ENCODE measurements at places on chromosomes 7 and 10. TPM values are rescaled to one million over a fixed set of nuclear protein-coding genes. Genes with fewer than 3 reads are reported as not detected.
A peak's percentile ranks its signal among the peaks of the same experiment; 100 is the strongest.

DNA sequence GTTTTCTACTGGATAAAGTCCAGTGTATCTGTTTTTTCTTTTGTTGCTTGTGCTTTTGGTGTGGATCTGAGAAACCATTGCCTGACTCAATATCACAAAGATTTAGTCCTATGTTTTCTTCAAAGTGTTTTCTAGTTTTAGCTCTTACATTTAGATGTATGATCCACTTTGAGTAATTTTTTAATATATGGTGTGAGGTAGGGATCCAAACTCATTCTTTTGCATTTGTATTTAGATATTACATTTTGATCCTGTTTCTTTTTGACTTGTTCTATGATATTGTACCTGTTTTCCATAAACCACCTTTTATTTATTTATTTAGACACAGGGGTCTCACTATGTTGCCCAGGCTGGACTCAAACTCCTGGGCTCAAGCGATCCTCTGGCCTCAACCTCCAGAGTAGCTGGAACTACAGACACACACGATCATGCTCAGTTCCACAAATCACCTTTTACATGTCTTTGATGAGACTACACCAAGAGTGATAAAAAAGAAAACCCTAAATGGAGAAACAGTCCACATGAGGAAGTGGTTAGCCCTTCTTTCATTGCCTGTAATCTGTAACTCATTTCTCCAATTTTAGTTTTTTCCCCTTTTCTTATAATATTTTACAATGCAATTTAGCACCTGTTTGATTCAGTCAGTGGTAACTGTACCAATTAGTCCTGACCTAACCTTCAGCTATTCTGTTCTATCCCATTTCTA lies 86.0 kb downstream of the SLC37A3 start:
- peaks cover 2% of the 10 kb centered on the region for H3K36me3 ChIP-seq
- H3K4me3 ChIP-seq, result no peak overlapping the region
- H3K4me1 ChIP-seq, result peaks cover 5% of the 10 kb centered on the region
- DNase-seq, result no peak
- peaks cover 10% of the 10 kb centered on the region for H3K27me3 ChIP-seq

DNA sequence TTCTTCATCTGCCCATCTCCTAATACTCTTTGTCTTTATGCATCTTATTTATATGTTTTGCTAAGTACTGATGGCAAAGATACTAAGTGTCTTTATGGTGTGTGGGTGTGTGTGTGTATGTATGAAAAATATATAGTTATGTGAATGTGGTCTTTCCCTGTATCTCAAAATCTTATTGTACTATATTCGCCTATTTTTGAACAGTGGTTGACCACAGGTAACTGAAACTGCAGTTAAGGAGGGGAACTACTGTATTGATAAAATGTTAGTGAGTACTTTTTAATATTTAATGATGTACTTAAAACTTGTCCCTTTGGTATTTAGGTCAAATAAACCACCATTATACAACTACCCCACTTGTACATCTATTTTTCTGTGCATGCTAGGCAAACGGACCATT lies 85.9 kb downstream of the ADD3 start:
- H3K27ac ChIP-seq, result peak overlapping the region; percentile 39
- H3K36me3 ChIP-seq, result no peaks in the 10 kb centered on the region
- peaks cover 39% of the 10 kb centered on the region for H3K4me1 ChIP-seq
- no peak overlapping the region for H3K4me3 ChIP-seq
- H3K27me3 ChIP-seq, result no peaks in the 10 kb centered on the region
- DNase-seq, result no peak

DNA sequence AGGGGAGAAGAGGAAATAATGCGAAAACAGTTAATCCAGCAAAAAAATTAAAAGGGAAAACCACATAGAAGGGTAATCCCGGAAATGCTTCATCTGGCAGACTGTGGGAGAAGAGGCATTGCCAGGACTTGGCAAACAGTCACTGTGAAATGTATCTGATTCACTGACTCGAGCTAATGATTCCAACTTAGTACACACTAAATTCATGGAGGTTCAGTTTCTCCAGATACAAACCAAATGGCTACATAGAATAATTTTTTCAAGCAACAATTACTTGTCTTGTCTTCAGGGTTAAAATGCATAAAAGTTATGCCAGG lies 36.4 kb downstream of the GDI2 start:
- no peak overlapping the region for H3K4me3 ChIP-seq
- DNase-seq, result no peak
- H3K36me3 ChIP-seq, result peaks cover 9% of the 10 kb centered on the region
- H3K27me3 ChIP-seq, result no peaks in the 10 kb centered on the region

TRIM56 gene
- total RNA-seq, result 38.4 TPM

BUB3 gene
- 105 TPM for total RNA-seq

DNA sequence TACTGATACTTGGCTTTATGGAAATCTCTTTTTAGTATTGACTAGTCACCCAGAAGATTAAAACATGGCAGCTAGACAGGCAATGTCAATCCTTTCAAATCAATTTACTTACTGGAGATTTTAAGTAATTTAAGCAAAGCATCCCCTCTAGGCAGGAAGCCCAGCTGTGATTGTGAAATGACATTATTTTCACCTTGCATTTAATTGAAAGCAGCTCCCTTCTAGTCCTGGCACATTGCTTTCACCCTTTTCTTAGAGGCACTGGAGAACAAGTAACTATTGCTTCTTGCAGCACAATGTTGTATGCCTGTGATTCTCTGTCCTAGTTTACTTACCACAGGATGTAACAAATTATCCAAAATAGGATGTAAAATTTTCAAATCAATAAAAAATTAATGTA lies 13.3 kb downstream of the ST7 start:
- H3K27me3 ChIP-seq, result peaks cover 6% of the 10 kb centered on the region
- no peak overlapping the region for H3K4me3 ChIP-seq
- H3K4me1 ChIP-seq, result peaks cover 12% of the 10 kb centered on the region

GRCh38 chr7:73967832-73968290 lies 60.1 kb upstream of the ELN start:
- peaks cover 9% of the 10 kb centered on the region for H3K27me3 ChIP-seq
- DNase-seq, result no peak
- H3K4me1 ChIP-seq, result peaks cover 2% of the 10 kb centered on the region

GRCh38 chr10:96830511-96831199 lies 1.4 kb upstream of the LCOR start:
- DNase-seq, result peak; percentile 45
- H3K4me1 ChIP-seq, result peaks cover 21% of the 10 kb centered on the region
- H3K27ac ChIP-seq, result peak overlapping the region; percentile 96
- no peaks in the 10 kb centered on the region for H3K36me3 ChIP-seq
- H3K4me3 ChIP-seq, result peak overlapping the region; percentile 39

DNA sequence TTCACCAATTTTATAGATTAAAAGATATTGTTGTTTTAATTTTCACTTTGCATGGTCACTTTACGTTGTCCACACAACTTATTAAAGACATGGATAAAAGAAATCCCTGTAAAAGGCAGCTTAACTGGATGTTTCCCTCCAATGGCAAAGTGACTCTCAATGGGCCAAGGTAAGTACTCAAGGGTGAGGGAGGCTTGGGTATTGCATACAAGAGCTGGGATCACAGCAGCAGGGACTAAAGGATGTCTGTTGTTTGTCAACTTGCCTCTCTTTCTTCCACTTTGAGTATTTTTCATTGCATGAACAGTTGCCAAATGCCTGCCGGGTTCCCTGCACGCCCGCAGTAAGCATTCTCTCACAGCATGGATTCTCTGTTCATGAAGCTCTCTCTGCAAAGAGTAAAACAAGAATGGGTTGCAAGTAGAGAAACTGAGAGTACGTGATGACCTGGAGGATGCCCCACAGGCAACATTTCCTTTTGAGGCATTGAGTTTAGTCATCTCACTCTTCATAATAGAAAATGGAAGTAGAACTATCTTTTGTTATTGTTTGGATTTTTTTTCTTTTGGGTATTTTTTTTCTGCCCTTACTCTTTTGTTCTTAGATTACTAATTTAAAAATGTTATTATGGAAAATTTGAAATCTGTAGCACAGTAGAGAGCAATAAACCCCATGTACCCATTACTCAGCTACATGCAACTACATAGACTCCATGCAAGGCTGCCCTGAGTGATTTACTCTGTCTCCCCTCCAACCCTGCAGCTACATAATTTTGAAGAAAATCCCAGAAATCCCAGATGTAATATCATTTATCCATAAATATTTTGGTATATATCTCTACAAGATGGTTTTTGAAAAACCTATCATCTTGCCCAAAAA lies 26.3 kb downstream of the GPR141 start:
- no peak overlapping the region for H3K27ac ChIP-seq
- H3K27me3 ChIP-seq, result peaks cover 30% of the 10 kb centered on the region
- no peaks in the 10 kb centered on the region for H3K36me3 ChIP-seq
- no peaks in the 10 kb centered on the region for H3K4me1 ChIP-seq

LIPM gene
- not detected for total RNA-seq

DNA sequence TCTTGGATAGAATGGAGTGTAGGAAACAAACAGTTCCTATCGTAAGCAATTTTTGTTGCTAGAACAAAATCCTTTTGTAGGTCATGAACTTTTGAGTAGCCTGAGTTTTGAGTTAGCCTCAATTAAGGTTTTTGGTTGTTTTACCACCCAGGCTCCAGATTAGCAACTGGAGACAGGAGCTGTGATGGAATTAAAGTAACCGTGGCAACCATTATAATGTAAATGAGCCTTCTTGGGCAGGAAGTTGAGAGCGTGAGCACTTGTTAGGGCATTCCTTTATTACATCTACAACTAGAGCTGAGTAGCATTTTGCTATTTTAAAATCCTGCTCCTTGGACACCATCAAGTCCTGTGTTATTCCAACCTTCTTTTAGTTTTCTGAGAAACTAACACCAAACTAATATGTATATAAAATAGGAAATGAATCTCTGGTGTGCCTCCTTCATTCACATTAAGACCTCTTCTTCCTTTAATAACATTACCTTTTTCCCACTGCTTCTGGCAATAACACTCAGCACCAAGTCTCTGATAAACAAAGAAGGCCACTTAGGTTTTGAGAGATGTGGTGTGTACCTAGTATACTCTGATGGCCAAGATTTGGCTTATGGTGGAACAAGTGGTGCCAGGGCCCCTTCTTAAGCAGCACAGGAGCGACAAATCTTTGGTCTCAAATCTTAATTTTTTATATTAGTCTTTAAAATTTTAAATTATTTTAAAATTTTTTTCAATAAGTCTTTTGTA lies 34.0 kb downstream of the AHCYL2 start:
- H3K4me3 ChIP-seq, result peak overlapping the region; percentile 82
- H3K27me3 ChIP-seq, result no peaks in the 10 kb centered on the region
- peaks cover 34% of the 10 kb centered on the region for H3K4me1 ChIP-seq

DGKI gene
- 0.26 TPM for total RNA-seq

GRCh38 chr7:105261689-105262088 lies 127.0 kb downstream of the SRPK2 start:
- H3K4me1 ChIP-seq, result peaks cover 51% of the 10 kb centered on the region
- no peak for DNase-seq
- peak overlapping the region; percentile 56 for H3K27ac ChIP-seq
- no peaks in the 10 kb centered on the region for H3K27me3 ChIP-seq
- peaks cover 5% of the 10 kb centered on the region for H3K36me3 ChIP-seq

FAM25A gene
- not detected for total RNA-seq

DNA sequence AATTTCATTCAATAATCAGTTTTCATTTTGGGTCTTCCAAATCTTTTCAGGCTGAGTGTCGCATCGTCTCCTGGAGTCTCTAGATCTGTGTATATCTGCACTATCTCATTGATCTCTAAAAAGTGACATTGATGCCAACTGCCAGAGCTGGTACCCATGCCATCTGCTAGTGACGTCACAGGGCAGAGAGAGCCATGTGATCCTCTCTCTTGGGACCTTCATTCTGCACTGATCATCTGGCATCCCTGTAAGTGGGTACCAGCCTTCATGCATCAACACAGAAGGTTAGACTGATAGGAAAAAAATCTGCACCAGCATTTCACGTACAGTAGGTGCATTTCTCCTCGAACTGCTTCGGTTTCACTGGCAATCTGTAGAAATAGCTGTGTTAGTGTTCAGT lies at the start of gene NEUROD6:
Gene NEUROD6 (minus strand): TSS at position 124 of the 400 bp plus-strand sequence. CDS start 1,458 bp downstream, outside the sequence.
- no peaks in the 10 kb centered on the region for H3K4me1 ChIP-seq
- H3K36me3 ChIP-seq, result no peaks in the 10 kb centered on the region
- no peak within 1 kb of the TSS for H3K4me3 ChIP-seq
- no peaks in the 10 kb centered on the region for H3K27me3 ChIP-seq
- H3K27ac ChIP-seq, result no peak within 1 kb of the TSS

GRCh38 chr7:16929146-16929762 lies 47.5 kb upstream of the AGR3 start:
- peaks cover 2% of the 10 kb centered on the region for H3K36me3 ChIP-seq
- no peaks in the 10 kb centered on the region for H3K27me3 ChIP-seq
- DNase-seq, result no peak

GRCh38 chr7:20858951-20859350 lies 72.3 kb upstream of the SP8 start:
- no peaks in the 10 kb centered on the region for H3K36me3 ChIP-seq
- H3K4me1 ChIP-seq, result no peaks in the 10 kb centered on the region

Measured in T-helper 17 cell (primary cell).